Dermis blood vessel endothelial cell (primary cell): ENCODE measurements at places on chromosomes 3 and 15. TPM values are rescaled to one million over a fixed set of nuclear protein-coding genes. Genes with fewer than 3 reads are reported as not detected.

Gene SEMA3F
- 44.6 and 79.4 TPM in 2 replicates for total RNA-seq

Gene PRRT3
- total RNA-seq, result 0.68 and 0.84 TPM in 2 replicates

Gene GRK7
- not detected in 2 replicates for total RNA-seq

Gene MESP2
- 0.28 TPM in 1 of 2 replicates, not detected in the other for total RNA-seq

Gene XCR1
- total RNA-seq, result not detected in 2 replicates

Gene POLQ
- total RNA-seq, result 3.9 and 8.1 TPM in 2 replicates

Gene SCN11A
- total RNA-seq, result under 0.01 TPM in 1 of 2 replicates, not detected in the other

Gene FBXL22
- total RNA-seq, result 0.09 TPM in 1 of 2 replicates, not detected in the other

Gene CD47
- total RNA-seq, result 85.6 and 113 TPM in 2 replicates

Gene FRMD5
- 1.5 and 3.4 TPM in 2 replicates for total RNA-seq

Gene CKMT1B
- not detected in 2 replicates for total RNA-seq

Gene HYAL3
- 24.0 and 28.1 TPM in 2 replicates for total RNA-seq

Gene CLDN1
- total RNA-seq, result 0.68 and 0.79 TPM in 2 replicates

Gene CA12
- total RNA-seq, result 0.68 and 0.79 TPM in 2 replicates

Gene LTK
- total RNA-seq, result 0.09 TPM in 1 of 2 replicates, not detected in the other

Gene GOLGA8M
- total RNA-seq, result 0.28 and 0.51 TPM in 2 replicates

Gene TP63
- total RNA-seq, result not detected in 2 replicates
